ENCODE measurements at places on chromosomes 3 and 15.

- DNase-seq, result no peak
Observed at GRCh38 chr3:149450281-149450680, 24.2 kb upstream of the TM4SF4 start.

DNA sequence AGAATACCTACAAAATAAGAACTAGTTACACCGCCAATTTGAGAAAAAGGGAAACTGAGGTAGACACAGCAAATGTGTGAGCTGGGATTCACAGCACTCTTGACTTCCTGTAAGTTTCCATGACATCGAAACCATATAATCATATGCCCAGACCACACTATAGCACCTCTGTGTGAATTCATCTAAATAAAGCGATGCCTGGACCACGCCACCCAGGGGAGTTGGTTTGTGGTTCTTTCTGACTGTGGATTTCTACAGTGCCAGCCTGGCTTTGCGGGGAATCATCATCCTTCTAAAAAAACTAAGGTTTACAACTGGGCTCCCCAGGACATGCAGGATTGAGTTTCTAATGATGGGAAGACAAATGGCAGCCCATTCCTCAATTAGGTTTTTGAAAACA is 23.5 kb upstream of the CA12 start:
- DNase-seq, result no peak

DNA sequence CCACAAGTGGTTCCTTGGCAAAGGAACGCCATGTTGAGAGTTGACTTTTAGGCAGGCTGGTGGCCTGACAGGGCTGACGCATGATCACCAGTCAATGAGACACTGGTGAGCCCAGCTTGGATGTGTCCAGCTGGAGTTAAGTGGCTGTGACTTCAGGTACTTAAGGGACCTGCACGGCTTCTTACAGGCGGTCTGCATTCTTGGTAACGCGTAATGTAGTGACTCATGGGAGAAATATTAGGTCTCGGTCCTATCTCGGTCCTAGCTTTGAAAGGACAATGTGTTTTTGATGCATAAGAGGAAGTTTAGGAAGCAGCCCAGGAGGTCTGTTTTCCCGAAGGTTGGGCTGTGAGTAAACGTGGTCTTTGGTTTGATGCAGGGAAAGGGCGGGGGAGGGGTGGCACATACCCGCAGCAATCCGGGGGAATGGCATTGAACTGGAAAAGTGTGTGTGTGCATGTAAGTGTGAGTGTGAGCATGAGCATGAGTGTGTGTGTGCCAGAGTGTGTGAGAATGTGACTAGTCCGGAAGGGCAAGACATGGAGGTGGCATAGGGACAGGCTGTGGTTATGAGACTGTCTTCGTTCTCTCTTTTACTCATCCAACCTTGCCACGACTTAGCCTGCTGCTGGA is 55.3 kb downstream of the FAM43A start:
- DNase-seq, result no peak

GRCh38 chr15:91216000-91216399 is 115.9 kb downstream of the SV2B start:
- DNase-seq, result no peak

DNA sequence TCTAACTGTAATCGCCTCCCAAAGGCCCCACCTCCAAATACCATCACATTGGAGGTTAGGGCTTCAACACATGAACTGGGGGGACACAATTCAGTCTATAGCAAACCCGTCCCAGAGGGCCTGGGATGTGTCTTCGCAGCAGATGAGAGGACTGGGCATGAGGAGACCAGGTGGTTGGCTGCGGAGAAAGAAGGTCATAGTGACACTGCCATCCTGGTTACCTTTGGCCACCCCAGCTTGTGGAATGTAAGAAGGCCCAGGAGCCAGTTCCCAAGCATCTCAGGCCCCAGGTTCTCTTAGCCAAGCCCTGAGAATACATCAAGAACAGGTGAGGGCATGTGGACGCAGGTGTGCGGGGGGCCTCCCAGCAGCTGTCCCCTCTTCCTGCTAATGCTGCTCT is 6.4 kb upstream of the RARRES1 start:
- DNase-seq, result no peak

- no peak for DNase-seq
Observed at GRCh38 chr15:59197454-59197853, 9.2 kb upstream of the LDHAL6B start.

- no peak for DNase-seq
Observed at GRCh38 chr3:97954228-97954827, 17.9 kb downstream of the RIOX2 start.

DNA sequence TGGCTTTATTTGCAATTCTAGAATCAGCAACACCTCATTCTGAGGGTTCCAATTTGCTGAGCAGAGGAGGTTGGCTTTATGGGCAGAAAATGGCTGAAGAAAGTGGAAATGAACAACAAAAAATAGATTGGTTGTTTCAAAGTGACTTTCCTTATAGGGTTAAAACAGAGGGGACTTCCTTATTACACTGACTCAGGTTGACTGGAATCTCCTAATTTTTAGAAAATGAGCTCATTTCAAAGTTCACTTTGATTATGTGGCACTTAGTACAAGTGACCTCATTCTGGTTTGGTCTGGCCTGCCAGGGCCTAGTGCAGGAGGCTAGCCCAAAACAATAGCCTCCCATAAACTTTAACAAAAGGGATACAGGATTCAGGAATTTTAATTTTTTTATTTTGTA is 41.4 kb downstream of the NFKBIZ start:
- DNase-seq, result no peak

- no peak for DNase-seq
Observed at GRCh38 chr15:39310633-39311032, 270.2 kb upstream of the THBS1 start.

GRCh38 chr15:89430530-89431341 is 65.6 kb downstream of the RHCG start:
- DNase-seq, result peak; percentile 69

- no peak for DNase-seq
Observed at GRCh38 chr3:189165092-189165612, 6.6 kb upstream of the TPRG1 start.

DNA sequence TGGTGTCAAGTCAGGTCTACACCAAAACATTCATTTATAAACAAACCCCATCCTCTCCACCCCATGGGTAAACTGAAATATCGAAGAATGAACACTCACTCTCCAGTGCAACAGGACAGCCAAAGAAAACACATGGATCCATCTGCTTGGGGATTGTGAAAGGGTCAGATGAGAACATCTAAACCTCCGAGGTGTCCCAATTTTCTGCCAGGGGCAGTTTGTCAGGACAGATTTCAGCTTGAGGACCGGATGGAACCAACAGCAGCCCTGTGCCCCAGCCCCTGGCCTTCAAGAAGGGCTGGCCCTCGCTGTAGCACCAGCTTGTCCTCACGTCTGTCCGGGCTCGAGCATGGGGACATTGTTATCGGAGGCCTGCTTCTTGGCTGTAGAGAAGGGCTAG is 45.5 kb downstream of the PCSK6 start:
- DNase-seq, result no peak

- DNase-seq, result no peak
Observed at GRCh38 chr3:34020726-34021680, 222.6 kb downstream of the PDCD6IP start.

- DNase-seq, result no peak
Observed at GRCh38 chr15:43242616-43243015, 21.8 kb upstream of the EPB42 start.

- no peak for DNase-seq
Observed at GRCh38 chr3:66450390-66451022, 50.3 kb downstream of the LRIG1 start.

DNA sequence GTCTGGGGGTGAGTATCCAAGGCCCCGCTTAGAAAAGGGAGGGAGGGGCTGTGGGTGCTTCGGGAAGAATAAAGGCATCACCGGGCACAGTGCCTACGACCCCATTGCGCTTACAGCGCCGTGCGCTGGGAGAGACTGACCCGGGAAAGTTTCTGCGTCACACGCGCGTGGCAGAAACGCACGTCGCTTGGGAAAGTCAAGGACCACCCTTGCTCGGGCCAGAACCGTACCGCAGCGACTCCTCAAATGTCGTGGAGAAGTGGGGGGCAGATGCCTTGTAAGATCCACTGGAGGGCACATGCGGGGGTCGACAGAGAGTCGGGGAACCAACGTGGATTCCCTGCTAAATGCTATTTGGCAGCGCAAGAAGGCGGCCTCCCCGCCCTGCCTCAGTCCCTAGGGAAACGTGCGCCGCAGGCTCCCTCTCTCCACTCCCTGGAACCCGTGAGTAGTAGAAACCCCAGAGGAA is 2.4 kb downstream of the ADAMTS9 start:
- peak; percentile 52 for DNase-seq

DNA sequence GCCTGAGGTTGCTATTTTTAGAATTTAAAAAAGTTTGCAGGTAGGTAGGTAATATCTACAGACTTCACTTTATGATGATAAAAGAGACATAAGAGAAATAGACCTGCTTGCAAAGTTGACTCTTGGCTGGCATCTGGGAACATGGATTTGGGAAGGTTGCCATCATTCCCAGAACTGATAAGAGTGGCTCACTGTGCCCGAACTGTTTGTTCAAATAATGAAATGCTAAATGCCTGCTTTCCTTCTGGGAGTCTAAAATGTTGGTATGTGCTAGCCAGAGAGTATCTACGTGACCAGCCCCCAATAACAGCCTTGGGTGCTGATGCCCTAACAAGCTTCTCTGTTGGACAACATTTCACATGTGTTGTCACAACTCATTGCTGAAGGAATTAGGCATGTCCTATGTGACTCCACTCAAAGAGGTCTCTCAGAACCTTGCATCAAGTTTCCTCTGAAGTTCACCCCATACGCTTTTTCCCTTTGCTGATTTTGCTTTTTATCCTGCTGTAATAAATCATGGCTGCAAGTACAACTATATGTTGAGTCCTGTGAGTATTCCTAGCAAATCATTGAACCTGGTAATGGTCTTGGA is 95.5 kb downstream of the FHIT start:
- no peak for DNase-seq

DNA sequence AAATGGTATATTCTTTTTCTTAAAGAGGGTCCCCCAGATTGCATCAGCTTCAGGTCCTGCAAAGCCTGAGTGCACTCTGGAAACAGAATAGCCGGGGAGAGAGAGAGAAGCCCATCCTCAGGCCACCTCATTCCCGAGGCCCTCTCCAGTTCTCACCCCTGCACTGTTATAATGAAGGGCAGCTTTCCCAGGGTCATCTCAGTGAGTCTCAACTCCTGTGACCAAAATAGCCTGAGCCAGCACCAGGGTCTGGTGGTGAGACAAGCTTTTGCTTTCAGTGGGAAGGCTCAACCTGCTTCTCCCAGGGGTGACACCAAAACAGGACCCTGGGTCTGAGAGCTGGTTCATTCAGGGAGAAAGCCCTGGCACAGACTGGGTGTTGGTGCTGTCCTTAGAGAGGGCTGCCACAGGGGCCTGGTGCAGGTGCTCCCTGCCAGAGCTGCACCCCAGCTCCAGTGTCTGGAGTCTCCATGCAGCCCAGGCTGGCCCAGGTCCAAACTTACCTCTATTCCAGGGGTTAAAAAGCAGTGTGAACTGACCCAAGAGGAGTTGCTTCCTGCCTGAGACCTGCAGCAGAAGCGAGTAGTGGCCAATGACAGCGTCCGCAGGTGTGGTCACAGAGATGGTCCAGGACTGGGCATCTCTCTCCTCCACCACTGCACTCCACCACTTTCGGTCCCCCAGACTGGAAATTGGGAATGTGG is 6.1 kb downstream of the EPB42 start:
- DNase-seq, result no peak

DNA sequence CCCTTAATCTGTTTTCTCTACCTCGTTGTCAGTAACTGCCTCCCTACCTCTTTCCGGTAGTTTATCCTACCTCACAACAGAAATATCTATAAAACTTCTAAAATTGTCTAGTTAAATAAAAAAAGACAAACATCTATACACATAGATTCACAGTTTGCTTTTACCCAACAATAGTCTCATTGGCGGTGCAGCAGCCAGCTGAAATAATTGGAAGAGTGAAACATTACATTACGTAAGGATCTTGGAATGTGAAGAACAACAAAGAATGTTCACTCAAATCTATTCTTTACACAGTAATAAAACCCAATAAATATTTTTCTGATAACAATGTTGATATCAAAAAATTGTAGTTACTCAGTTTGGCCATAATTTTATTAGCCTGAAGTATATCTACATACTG is 115.5 kb upstream of the ARPP21 start:
- peak; percentile 14 for DNase-seq

DNA sequence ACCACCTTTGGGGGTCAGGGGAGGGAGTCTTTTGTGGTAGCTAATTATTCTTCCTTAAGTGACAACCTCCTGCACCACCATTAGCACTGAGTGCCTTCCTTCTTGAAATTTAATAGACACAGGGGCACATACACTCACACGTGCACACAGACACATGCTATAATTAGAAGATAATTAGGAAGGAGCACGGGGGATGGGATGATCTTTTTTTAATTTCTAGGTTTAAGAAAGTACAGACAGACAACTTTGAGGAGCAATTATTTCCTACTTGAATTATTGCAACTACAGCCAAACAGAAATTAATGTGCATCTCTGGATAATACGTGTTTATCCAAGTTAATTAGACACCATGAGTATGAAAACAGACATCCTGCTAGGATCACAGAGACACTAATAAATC is 44.8 kb upstream of the GUCA1C start:
- no peak for DNase-seq

DNA sequence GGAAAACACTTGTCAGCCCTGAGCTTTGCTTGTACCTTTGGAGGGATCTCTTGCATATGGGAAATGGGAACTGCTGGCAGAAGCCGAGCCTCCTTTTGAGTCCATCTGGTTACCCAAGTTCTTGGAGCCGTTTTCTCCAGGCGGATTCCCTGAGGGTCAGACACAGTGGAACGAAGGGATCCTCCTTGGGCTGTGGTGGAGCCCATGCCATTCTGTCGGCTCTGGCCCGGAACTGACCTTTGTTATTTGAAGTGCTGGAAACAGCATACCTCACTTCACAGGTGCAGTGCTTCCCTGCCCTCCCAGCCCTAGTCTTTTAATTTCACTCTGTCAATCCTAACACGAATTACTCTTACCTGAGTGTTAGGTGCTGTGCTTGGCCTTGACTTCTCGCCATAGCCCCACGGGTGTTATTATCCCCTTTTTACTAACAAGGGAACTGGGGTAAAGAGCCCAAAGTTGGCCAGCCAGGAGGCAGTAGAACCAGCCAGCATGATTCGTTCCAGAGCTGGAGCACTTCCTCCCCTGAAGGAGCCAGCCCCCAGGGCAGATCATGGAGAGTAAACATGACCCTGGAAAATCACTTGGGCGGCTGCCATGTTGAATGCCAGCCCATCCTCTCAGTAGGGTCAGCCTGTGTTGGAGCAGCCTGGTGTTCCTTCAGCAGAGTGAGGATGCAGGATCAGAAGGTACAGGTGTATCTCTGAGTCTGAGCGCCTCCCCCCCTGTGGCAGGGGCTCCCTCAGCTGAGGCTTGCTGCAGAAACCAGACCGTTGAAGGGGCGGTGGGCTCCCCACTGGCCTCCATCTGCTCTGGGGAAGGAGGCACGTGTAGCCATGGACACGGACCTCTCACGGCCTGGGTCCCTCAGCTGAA is 143.2 kb downstream of the DNAJB8 start:
- DNase-seq, result no peak

DNA sequence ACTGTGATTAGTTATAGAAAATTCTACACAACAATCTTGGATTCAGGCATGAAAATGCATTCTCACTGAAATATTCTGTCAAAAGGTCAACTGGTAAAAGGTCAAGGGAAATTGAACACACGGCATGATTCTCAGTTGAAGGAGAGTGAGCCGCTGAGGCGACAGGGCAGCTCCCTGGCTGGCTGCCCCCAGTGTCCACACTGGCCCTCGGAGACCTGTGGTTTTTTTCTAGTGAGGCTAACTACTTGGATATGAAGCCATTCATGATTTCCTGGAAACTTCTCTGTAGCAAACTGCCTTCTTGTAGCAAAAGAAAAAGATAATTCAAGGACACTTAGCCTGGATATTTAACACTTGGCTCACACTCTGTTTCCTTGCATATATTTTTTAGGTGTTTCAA is 37.2 kb downstream of the AADACL2 start:
- DNase-seq, result peak; percentile 9

All from renal pelvis (tissue), 12 donors.